Brain pericyte (primary cell): ENCODE measurements at places on chromosomes 1 and 21.

- no peak for DNase-seq
These were observed 93.9 kb upstream of the DAB1 start for GRCh38 chr1:57517587-57518374.

GRCh38 chr1:114062477-114063099, 83.3 kb downstream of the OLFML3 start:
- no peak for DNase-seq

GRCh38 chr1:26037904-26038303, 8.0 kb downstream of the SLC30A2 start:
- no peak for DNase-seq

- no peak for DNase-seq
These were observed 26.1 kb upstream of the KCNE2 start for GRCh38 chr21:34337741-34338140.

GRCh38 chr21:38794978-38795377, 10.8 kb upstream of the ETS2 start:
- no peak for DNase-seq

- DNase-seq: no peak
These were observed 320.2 kb downstream of the ZP4 start for GRCh38 chr1:237570530-237570929.

DNA sequence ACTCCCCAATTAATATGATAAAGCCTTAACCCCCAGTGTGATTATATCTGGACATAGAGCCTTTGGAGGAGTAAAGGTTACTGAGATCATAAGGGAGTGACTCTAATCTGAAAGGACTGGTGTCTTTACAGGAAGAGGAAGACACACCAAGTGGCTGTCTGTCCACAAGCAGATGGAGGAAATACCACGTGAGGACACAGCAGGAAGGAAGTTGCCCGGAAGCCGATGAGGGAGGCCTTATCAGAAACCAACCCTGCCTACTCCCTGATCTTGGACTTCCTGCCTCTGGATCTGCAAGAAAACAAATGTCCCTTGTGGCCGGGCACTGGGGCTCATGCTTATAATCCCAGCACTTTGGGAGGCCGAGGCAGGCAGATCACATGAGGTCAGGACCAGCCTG, 110.3 kb upstream of the CHRM3 start:
- DNase-seq: no peak

GRCh38 chr21:28144089-28144488, 848.6 kb downstream of the LTN1 start:
- DNase-seq: no peak

DNA sequence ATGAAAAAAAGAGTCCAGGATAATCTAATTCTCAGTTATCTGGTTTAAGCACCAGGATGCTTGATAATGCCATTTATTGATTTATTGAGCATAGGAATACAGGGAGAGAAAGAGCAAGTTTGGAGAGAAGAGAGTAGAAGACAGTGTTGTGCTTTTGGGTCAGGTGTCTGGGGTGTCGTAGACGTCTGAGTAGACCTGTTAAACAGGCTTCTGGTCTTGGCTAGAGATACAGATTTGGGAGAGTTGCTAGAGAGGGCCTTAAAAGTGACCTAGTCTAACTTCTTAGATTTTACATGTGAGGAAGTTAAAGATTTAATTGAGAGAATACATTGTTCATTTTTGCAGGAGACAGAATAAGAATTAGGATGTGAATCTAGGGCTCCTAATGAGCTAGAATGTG, 34.3 kb downstream of the CNST start:
- DNase-seq: no peak

- DNase-seq: peak; percentile 53
These were observed 14.3 kb upstream of the ZNF326 start for GRCh38 chr1:89980605-89981004.

DNA sequence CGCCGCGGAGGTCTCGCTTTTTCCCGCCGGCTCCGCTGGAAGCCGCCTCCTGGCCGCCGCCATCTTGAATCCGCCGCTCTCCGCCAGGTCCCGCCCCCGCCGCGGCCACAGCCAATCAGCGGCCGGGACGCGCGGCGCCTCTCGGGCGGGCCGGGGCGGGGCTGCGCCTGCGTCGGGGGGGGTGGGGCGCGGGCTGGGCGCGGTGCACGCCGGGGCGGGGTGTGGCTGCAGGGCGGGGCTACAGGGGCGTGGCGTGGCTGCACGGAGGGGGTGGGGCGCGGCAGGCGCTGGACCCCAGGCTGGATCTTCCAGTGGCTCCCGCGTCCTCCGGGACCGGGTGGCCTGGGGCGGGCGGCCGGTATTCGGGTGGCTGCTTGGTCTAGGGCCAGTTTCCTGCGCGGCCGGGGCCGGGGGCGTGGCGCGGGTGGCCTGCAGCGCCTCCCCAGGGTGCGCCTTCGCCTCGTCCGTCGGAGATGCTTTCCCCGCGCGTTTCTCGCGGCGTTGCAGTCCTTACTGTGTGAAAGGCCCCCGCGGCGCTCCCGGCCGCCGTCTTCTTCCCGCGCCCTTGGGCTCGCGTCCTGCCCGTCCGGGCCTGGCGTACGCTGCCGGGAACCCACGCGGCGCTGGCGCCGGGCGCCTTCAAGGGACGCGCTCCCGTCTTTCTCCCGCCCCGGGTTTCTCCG, 575 bp downstream of the PCNT start:
- DNase-seq: no peak

DNA sequence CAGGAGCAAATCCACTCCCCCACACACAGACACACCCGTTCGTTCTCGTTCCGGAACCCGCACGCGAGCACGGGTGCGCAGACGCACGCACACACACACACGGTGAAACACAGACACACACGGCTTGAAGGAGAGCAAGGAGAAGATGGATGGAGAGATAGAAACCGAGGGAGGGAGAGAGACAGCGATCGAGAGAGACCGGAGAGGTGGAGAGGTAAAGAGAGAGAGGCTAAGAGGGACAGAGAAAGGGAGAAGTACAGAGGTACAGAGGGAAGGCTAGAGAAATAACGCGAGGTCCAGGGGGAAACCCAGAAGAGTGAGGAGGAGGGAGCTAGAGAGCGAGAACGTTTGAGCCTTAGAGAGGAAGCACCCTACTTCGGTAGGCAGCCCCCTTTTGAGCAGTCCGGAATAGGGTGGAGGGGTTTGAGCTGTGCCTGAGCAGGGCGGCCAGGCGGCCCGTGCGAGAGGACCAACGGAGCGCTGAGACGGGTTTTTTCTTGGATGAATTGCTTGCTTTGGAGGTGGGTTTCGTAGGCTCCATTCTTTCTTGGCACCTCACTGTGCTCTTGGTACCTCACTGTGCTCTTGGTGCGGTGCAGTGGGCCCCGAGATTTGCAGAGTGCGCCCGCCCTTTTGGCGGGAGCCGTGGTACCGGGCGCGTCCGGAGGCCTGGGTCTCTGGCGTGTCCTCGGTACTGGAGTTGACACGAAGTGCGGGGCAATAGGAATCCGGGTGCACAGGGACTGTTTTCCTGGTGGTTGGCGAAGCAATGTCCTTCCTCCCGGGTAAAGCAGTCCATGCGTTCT, 88.4 kb upstream of the RHOU start:
- no peak for DNase-seq

DNA sequence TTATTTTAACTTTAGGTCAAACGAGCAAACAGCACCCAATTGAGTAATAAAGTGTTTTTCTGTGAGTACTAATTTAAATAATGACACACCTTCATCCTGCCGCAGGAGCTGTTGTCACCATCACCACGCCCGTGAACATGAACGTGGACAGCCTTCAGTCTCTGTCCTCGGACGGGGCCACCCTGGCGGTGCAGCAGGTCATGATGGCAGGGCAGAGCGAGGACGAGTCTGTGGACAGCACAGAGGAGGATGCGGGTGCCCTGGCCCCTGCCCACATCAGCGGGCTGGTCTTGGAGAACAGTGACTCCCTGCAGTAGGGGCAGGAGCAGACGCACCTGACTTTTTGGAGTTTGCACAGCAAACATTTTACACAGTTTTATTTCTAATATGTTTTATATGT, 45.9 kb downstream of the CBS start:
- DNase-seq: no peak

DNA sequence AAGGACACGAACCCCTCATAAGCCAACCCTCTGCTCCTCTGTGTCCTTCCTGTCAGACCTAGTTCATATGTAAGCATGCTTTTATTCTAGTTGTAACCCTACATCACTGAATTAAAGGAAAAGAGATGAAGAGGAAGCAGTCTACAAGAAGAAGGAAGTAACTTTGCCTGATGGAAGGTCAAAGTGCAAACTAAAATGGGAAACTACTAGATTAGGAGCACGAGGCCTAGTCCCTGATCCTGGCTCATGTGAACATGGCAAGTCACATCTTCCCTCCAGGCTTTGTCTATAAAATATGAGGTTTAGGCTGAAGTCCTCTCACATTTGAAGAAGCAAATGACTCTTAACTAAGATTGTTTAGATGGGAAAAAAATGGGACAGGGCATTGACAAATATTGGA, 13.2 kb downstream of the ZMYND12 start:
- DNase-seq: no peak
